ENCODE measurements at places on chromosomes 16 and 17.

DNA sequence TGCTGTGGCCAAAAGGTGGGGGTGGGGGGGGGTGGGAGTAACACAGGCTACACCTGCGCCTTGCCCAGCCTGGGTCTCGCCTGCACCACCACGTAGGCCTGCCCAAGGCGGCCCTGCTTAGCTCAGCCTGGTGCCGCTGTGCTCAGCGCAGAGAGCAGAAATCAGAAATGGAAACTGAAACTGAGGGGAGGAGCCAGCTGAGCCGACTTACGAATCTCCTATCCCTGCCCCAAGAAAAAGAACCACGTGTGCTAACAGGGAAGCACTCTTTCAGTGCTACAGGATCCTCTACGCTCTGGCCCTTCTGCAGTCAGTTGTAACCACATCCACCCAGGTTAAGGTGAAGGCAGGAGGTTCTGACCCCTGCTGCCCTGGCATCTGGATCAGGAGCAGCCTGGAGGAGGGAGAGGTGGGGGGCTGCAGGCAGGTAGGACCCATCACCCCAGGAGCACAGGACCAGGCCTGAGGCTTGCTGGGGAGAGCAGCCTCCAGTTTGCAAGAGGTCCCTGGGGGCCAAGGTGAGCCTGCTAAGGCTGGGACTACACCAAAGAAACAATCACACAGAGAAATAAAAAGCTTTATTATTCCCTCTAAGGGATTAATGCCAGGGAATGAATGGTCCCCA lies at the start of gene DHX58:
TSS of gene DHX58 (minus strand) at position 163 of the 625 bp plus-strand sequence. CDS start 822 bp downstream, outside the sequence.
- peak; percentile 66 for DNase-seq

DNA sequence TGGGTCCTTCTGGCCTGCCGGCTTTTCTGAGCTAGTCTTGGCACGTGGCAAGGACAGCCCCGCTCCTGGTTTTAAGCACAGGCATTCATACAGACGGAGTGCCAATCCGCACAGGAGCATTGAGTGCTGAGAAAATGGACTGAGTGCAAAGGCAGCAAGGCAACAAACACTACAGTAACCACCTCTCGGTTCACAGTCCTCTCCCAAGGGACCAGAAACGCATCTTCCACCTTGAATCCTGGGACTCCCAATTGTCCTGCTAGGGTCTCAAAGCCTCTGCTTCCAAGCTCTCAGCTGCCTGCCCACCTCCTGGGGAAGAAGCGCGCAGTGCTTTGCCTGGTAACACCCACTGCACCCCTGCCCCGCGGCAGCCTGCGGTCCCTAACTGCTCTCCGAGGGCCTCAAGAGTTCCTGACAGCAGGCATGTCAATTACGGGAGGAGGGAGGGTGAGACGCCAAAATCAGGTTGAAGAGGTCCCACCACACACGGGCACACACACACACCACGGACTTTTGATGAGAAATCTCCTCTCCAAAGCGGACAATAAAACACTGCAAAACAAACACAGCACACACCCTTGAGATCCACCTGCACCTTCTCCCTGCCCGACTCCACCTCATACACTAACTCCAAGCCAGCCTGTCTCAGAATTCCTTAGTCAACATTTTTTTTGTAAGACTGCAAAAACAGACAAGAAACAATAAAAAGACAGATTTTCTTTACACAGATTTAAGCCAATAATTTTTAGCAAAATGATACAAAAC lies 15.0 kb downstream of the SLC16A3 start:
- DNase-seq: no peak

GRCh38 chr17:9298776-9299295 lies 276.8 kb downstream of the STX8 start:
- DNase-seq: no peak

- DNase-seq: no peak
Measured at GRCh38 chr16:12176051-12176450, 199.5 kb downstream of the SNX29 start.

DNA sequence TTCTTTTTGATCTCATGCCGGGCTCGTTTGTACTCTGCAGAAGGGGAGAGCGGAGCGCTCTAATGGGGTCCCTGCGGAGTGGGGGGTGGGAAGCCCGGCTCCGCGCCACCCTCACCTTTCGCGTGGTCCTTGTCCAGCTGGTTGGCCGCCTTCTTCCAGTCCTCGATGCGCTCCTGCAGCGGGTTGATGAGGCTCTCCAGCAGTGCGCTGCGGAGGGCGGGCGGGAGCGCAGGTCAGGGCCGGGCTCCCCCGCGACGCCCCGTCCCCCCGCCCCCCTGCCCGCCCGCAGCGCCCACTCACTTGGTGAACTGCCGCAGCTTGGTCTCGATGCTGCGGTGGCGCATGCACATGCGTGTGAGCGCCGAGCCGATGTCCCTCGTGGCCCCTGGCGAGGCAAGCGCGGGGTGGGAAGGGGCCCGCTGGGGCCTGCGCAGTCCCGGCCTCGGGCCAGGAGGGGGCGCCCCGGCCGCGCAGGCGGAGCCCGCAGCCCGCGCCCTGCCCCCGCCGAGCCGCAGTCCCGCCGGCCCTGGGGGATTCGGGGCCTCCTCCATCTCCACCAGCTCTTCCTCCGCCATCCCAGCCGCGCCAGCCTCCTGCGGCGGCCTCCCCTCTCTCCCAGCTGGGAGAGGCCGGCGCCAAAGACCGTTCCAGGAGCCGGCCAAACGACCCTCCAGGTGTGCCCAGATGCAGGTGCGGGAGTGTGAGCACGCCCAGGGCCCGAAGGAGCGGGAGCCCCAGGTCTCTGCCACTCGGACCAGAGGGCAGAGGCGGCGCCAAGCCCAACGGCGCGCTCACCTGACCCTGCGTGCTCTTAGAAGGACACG lies 6.0 kb downstream of the MTSS2 start:
- DNase-seq: peak; percentile 15

- DNase-seq: no peak
Measured at GRCh38 chr17:31803494-31804213, 55.4 kb downstream of the COPRS start.

GRCh38 chr17:82696916-82697807 lies 1.3 kb downstream of the RAB40B start:
- peak; percentile 81 for DNase-seq

DNA sequence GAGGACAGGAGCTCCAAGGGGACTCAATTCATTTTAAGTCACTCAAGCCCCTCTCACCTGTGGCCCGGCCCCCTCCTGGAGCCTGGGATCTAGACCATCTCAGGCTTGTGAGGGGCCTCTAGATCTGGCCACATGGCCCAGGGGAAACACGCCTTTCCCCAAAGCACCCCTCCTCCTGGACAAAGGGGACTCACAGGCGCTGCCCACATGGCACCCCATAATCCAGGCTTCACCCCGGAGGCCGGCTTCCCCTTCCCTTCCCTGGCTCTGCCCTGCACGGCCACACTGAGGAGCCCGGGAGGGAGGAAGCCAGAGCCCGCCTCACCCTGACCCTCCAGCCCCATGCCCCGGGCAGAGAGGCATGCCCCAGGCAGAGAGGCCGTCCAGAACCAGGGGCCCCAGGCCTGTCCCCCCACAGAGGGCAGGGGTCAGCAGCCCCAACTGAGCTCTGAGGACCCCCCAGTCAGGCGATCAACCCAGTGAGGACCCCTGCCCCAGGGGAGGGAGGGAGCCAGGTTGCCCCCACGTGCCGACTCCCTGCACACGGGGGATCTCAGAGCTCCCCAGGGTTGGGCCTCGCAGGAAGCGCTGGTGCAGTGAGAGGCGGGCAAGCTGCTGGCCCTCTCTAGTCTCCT lies 10.9 kb downstream of the HS3ST6 start:
- DNase-seq: no peak

DNA sequence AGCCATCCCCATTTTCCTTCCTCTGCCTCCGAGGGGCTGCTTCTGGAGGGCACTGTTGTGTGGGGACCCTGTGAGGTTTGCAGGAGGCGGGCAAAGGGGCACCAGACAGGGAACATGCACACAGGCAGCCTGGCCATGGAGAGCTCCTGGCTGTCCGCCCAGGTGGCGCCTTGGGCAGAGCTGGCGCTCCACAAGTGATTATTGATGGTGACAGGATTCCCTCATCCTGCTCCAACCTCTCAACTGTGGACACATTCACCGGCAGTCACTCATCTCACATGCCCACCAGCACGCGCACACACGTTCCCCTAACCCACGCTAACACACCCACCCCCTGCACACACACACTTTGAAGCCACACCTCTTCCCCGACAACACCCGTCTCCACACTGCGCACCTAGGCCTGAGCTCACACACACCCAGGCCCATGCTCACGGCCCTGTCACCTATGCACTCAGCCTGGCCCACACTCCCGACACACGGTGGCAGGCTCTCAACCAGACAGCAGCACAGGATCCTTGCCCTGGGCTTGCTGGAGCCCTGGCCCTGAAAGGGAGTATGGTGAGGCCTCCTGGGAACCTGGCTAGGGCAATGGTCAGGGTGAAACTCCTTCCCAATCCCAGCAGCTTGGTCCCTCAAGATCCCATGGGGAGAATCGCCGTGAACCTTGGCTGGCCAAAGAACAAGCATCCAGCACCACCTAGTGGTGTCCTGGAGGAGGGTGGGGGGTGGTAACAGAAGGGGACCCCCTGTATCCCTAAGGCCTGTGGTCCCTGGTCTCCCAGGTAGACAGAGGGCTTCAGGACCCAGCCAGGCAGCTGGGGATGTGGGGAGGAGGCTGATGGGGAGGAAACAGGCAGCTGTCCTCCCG lies 3.6 kb downstream of the PNMT start:
- DNase-seq: peak; percentile 60

- no peak for DNase-seq
Measured at GRCh38 chr17:40366861-40367518, 2.5 kb upstream of the GJD3 start.

- DNase-seq: no peak
Measured at GRCh38 chr17:80000981-80001775, 34.5 kb downstream of the TBC1D16 start.

GRCh38 chr16:79337906-79338305 lies 262.6 kb downstream of the MAF start:
- DNase-seq: no peak

DNA sequence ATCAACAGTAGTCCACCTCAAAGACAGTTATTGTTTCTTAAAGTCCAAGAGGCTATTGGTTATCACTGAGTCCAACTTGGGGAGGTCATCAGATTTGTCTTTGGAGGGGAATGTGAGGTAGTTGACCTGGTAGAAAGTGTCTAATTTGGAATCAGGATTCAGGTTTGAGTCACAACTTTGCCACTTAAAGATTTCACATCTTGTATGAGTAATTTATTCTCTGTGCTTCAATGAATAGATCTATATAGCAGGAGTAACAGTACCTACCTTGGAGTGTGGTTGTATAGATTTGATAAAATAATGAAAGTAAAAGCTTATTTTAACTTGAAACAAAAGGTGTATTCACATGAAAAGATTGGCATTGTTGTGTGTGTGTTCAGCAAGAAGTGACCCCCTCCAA lies 119.3 kb upstream of the TBX2 start:
- DNase-seq: no peak

DNA sequence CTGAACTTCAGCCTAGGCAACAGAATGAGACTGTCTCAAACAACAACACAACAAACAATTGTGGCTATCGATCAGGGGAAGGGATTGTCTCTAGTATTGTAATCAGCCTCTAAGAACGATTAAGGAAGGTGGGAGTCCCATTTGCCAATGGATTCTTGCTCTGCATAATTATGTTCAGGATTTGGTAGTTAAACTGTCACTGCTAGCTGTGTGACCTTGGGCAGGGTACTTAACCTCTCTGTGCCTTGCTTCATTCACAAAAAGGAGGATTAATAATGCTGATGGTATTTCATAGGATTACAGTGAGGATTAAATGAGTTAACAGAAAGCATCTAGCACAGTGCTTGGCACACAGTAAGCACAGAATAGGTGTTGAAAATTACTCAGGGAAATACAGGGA lies 6.7 kb upstream of the SSTR2 start:
- DNase-seq: no peak

- no peak for DNase-seq
Measured at GRCh38 chr16:60684002-60684401, 1352.2 kb downstream of the CDH8 start.

DNA sequence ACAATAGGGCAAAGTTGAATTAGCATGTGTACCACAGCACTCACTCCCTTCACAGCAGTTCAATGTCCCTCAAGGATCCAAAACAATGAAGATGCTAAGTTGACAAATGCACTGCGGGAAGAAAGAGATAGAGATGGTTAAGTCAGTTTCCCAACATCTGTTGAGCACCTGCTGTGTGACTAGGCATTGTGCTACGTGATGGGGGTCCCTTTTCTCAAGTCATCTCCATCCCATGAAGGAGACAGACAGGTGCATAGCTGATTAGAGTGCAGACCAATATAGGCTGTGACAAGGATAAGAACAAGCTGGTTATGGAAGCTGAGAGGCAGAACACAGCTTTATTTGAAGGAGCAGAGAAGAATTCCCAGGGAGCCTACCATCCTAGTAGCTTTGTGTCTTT lies 114.2 kb downstream of the HAPSTR1 start:
- no peak for DNase-seq

DNA sequence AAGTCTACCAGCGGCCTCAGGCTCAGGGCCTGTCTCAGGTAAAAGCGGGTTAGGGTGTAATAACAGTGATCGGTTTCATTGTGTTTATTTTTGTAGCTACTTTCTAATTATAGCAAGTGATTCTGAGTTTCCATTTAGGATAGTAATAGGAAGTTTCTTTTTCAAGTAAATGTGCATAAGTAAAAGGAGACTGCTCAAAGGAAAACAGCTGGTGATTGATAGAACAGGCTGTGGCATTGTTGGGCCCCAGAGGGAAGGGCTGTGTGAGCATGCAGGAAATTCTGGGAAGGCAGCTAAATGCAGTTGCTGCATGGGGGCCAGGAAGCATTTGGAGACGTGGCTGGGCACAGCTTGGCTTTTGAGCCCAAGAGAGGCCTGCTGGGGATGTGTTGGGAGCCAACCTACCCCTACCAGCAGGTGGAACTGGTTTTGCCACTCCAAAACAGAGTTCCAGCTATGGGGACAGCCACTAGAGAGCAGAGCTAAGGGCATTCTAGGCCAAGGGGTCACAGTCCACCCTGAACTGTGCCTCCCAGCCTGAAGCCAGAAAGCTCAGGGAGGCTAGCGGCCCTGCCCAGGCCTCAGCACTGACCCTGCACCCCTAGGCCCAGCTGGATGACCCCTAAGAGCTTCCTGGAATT lies 12.6 kb downstream of the SNX20 start:
- no peak for DNase-seq

- no peak for DNase-seq
Measured at GRCh38 chr17:73798111-73798748, 154.0 kb upstream of the SDK2 start.

- peak; percentile 39 for DNase-seq
Measured at GRCh38 chr16:75263963-75264445, 12.6 kb upstream of the BCAR1 start.

- no peak for DNase-seq
Measured at GRCh38 chr16:7027401-7027800, 305.2 kb upstream of the RBFOX1 start.

- DNase-seq: no peak
Measured at GRCh38 chr17:81182596-81182995, 16.6 kb upstream of the AATK start.

DNA sequence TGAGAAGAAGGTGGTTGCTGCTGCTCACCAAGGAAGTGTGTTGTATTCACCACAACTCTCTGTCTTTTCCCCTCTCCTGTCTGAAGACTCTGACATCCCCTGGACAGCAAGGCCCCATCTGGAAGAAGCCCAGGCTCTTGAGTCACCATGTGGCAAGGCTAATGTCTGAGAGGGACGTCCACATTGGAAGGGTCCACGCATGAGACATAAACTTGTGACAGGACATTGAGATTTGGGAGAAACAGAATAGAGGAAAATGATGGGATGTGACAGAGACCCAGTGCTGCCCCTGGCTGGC lies 176.5 kb downstream of the IRF8 start:
- no peak for DNase-seq

Data from head of caudate nucleus (tissue), 42 donors.